Suppressor macrophage treated with lipopolysaccharide for 1 hour (primary cell): ENCODE measurements at places on chromosomes 6 and 20.
A peak's percentile ranks its signal among the peaks of the same experiment; 100 is the strongest.

DNA sequence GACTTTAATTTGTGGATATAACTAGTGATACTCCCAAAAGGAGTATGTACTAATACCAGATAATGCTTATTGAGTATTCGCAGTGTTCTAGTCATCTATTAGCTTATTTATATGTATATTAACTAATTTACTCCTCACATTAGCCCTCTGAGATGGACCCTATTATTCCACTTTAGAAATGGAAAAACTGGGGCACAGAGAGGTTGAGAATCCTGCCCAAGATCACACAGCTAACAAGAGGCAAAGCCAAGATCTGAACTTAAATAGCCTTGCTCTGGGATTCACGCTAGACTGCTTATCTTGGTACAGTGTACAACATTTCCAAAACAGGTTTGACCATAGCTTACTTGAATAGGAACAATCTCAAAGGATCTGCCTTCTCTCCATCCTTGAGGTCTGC lies 8.5 kb upstream of the SPO11 start:
- DNase-seq, result no peak

DNA sequence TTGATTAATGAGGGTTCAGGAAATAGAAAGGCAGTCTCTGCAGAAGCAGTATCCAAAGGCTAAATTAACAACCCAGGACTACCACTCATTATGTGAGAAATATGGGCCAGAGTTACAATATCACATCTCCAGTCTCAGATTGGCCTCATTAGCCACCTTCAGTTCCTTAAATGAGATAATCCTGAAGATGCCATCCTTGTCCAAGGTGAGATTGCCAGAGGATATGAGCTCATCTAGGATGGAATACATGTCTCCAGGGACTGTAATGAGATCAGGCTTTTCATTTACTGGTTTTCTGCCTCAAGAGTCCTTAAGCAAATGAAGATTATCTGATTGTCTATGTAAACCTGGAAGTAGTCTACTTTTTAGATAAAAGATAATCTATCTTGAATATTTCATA lies 196.3 kb downstream of the FUT9 start:
- DNase-seq, result no peak

DNA sequence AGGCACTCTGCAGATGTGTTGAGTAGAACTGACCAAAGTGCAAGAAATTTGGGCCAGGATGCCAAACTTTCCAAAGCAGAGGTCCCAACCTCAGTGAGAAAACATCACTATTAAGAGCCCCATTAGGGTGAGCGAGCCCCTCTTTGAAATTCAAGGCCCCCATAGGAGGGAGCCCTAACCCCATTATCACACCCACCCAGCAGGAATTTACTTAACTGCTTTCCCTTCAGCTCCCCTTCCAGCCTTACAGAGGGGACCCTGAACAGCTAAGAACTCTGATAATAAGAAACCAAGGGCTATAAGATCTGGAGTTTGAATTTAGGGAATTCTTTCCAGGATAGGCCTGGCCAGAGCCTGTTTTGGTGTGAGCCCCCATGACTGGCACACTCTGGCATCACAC lies 130.6 kb downstream of the NFATC2 start:
- no peak for DNase-seq

DNA sequence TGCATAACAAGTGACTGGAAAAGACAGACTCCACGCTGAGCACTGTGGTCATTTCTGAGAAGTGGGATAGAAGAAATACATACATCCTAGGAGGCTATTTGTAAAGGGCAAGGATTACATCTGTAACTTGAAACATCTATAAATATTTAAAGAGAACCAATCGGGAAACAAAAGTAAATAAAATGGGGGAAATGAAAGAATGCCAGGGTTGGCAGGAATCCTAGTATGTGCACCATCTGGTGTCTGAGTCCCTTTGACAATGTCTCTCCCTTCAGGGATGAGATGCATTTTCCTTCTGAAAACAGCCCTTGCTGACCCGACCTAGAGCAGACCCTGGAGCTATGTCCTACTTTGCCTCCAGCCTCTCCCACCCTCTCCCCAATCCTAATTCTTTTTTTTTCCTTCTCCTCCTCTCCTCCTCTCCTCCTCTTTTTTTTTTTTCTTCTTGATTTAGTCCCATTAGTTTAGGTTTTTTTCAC lies 53.2 kb downstream of the VSTM2L start:
- DNase-seq, result no peak

GRCh38 chr6:130671119-130671518 lies 156.1 kb upstream of the SMLR1 start:
- no peak for DNase-seq

DNA sequence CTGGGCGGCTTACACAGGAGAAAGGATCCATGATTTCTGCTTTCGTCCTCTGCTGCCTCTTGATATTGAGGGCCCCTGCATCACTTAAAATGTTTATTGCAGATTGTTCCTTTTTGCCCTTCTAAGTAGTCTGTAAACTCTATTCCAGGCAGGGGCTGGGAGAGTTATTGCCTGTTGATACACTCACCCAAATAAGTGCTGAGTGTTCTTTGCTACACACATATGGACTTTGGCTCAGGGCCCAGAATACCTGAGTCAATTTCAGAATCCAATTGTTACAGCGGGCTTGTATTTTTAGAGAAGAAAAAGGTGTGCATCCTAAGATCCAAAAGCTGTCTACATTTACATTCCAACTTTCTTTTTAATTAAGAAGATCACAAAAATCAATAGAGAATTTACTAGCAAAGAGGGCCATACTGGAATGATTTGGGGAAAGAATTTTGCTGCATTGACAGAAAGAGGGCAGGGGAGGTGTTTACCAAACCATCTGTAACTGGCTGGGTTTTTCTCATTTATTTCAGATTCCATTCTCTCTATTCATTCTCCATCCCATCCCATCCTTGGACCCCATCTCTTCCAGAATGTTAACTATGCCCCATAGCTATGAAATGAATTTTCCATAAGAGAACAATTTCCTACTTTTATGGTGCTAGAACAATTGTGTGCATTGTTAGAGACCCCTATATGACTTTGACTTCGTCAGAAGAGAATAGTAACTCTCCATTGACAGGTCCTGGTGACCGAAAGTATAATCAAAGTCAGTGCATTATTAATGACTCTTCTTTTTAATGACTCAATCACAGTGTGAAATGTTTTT lies 959.9 kb upstream of the FLRT3 start:
- DNase-seq, result no peak

- DNase-seq, result no peak
Observed at GRCh38 chr20:34541264-34541901, 17.1 kb upstream of the MAP1LC3A start.

DNA sequence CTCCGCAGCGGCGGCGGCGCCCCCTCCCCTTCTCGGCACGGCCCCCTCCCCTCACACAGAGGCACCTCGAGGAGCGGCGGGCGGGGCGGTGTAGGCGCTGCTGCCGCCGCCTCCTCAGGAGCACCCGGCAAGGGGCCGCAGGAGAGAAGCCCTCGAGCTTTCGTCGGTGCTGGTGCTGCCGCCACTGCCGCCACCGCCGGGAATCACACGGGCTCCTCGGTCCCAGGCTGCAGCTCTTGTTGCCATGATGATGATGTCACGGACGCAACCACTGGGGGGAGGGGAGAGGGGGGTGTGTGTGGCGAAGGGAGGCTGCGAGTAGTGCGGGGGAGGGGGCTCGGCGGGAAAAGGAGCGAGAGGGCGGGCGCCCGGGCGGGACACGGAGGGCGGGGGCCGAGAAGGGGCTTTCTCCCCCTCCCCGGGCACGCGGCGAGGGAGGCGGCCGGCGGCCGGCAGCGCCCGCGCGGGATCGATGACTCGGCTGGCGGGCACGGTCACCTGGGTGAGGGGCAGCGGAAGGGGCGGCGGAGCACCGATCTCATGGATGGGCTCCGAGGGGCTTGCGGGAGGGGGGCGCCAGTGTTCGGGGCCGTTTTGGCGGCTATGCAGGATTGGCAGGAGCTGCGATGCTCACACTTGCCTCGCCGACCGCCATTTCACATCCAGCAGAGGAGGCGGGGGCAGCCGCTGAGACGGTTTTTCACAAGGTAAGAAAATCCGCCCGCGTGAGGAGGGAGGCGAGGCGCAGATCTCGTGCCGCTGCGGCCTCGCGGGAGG lies at the start of gene REV3L:
REV3L (minus strand) TSS at position 260 of the 777 bp plus-strand sequence. CDS start 330 bp downstream, outside the sequence.
- DNase-seq, result peak; percentile 97

DNA sequence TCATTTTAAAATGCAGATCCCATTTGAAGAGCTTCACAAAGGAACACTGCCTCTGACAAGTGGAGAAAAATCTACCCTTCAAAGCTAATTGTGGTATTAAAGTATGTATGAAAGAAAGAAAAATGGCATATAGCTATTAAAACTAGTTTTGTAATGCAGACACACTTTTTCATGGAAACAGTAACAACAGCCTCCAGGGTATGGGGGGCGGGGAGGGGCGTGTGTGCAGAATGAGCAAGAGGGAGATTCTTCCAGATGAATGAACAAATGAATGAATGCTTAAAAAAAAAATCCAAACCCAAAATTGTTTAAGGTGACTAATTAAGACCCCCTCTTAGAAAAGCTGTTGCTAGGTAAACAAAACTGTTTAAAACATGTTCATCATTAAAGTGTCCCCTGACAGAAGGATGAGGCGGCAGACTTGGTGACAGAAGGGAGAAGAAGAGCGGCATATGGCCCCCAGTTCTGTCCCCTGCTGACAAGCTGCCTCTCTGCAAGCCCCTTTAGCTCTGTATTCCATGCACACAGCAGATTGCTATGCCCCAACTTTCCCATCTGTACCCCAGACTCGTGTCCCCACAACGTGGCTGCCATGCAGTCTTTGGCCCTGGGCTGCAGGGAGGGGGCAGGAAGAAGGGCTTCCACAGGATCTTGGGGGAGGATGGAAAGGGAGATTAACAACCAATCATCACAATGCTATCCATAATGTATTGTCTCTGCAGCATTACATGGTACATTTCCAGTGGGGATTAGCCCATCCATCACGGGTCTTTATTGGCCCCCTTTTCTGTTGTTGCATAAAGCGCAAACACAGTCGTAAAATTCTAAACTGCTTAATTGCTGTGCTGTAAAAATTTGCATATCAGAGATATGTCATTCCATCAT lies 108.4 kb upstream of the OLIG3 start:
- no peak for DNase-seq

- no peak for DNase-seq
Observed at GRCh38 chr6:14393910-14394309, 276.3 kb downstream of the CD83 start.

GRCh38 chr20:61764471-61765025 lies 301.1 kb downstream of the TAF4 start:
- DNase-seq, result no peak

GRCh38 chr6:111980143-111980542 lies 73.8 kb upstream of the CCN6 start:
- DNase-seq, result no peak

DNA sequence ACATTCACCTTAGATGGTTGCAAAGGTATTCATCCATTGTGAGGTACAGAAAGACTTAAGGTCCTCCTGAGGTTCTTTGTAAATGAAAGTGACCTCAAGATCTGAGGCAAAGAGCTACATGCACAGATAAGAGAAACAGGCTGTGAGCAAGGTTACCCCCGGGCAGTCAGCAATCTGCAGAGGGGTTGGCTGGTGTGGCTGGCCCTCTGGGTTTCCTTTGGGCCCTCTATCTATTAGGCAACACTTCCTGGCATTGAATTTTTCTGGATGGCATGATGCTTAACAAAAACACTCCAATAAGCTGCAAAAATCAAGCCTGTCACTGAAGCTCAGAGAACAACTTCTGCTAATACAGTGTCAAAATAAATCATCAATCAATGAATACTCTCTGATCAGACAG lies 48.9 kb upstream of the RALGAPA2 start:
- DNase-seq, result no peak

DNA sequence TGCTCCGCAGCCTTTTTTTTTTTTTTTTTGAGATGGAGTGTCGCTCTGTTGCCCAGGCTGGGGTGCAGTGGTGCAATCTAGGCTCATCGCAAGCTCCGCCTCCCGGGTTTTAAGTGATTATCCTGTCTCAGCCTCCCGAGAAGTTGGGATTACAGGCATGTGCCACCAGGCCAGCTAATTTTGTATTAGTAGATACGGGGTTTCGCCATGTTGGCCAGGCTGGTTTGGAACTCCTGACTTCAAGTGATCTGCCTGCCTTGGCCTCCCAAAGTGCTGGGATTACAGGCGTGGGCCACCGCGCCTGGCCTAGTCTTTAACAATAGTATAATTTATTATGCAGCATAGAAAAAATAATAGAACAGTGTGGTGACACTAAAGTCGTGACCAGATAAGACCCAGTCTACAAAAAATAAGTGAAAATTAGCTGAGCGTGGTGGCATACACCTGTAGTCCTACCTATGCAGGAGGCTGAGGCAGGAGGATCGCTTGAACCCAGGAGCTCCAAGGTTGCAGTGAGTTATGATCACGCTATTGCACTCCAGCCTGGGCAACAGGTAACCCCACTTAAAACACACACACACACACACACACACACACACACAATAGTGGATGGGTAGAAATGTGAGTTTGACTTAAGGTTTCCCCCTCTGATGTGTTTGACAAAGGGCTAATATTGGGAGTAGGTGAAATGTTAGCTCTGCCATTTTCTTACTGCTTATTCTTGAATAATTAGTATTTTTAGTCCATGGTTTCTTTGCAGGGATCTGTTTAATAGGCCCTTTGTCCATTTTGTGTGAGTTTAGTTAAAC lies 6.5 kb downstream of the PIM1 start:
- no peak for DNase-seq

- DNase-seq, result no peak
Observed at GRCh38 chr20:47481330-47482216, 20.1 kb upstream of the NCOA3 start.

GRCh38 chr20:46228670-46229069 lies 79.6 kb downstream of the CDH22 start:
- no peak for DNase-seq

- DNase-seq, result no peak
Observed at GRCh38 chr6:30777155-30777485, 32.8 kb upstream of the IER3 start.

- DNase-seq, result no peak
Observed at GRCh38 chr6:106094261-106094963, 8.3 kb downstream of the PRDM1 start.

GRCh38 chr6:127291495-127291894 lies 24.8 kb downstream of the RNF146 start:
- no peak for DNase-seq

GRCh38 chr6:39421383-39422225 lies 99.1 kb upstream of the KCNK16 start:
- DNase-seq, result no peak

GRCh38 chr6:123009059-123009458 lies 13.0 kb downstream of the CLVS2 start:
- no peak for DNase-seq

DNA sequence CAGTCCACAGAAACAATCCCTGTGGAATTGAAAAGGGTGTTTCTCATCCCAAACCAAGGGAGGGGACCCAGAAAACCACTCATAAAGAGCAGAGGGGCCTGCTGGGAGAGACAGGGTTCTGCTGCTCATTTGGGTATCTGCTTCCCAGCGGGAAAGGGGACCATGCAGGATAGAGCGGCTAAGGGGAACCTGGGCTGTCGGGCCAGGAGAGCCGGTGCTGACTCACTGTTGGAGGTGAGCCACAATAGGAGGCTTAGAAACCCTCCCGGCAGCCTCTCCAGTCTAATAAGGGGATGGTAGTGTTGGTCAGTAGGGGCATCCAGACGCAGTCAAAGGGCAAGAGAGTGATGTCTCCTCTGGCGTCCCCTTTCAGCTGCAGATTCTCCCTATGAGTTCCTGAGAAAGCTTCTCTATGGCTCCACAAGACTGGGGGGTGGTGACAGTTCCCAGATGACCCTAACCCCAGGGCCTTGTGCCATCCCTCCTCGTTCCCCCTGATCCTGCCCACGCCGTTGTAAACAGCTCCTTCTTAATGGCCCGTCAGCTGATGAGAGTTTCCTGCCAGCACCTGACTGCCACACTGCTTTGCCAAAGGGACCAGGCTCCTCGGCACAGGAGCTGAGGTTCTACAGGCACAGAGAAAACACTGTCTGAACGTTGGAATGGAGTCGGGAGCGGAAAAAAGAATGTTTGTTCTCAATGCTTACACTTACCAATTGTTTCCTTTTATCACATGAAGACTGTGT lies 646.1 kb upstream of the DEFB115 start:
- DNase-seq, result no peak
